Caudate nucleus (tissue), 63 donors: ENCODE measurements at places on chromosomes 3 and 15.

GRCh38 chr3:27208961-27209616 is 160.1 kb downstream of the NEK10 start:
- DNase-seq: no peak

DNA sequence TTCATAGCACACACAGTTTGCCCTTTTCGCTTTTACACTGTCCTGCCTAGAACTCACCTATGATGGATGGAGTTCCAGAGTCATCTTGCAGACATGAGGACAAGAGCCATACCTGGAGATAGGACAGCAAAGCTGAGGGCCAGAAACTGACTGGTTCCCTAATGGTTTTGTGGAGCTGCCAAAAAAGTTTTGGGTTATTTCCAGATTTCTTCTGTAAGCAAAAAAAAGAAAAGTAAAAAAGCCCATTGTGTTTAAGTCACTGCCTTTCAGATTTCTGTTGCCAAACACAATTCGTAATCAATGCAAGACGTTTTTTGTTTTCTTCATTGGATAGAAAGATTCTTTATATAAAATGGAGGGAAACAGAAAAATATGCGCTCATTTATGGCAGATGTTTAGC is 42.4 kb upstream of the KY start:
- no peak for DNase-seq

- no peak for DNase-seq
Observed at GRCh38 chr3:72820415-72820814, 27.8 kb downstream of the SHQ1 start.

DNA sequence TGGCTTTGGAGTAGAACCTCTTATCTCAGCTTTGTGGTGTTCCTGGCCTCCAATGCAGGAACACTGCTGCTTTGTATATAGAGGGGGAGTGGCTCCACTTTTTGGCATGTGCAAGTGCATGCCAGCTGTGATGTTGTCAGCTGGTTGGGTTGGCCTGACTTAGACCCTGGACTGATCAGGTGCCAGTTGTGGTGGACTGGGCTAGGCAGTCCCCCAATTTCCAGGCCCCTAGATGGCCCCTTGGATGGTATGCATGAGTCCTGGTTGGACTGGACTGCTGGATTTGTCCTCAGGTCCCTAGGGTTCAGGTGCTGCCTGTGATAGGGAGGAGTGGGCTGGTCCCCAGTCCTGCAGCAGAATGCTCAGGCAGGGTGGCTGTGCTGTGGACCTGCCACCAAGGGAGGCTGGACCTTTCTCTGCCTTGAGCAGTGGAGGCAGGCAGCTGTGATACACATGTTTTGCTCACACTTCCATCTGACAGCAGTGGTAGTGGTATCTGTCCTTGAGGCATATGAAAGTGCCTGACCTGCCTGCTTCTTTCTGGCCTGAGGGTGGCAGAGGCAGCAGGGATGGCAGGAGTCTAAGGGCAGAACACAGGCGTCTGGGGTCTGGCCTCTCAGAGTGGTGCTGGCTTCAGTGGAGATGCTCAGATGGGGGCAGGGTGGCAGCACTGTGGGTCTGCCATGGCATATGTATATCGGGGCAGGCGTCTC is 74.8 kb downstream of the STXBP5L start:
- no peak for DNase-seq

DNA sequence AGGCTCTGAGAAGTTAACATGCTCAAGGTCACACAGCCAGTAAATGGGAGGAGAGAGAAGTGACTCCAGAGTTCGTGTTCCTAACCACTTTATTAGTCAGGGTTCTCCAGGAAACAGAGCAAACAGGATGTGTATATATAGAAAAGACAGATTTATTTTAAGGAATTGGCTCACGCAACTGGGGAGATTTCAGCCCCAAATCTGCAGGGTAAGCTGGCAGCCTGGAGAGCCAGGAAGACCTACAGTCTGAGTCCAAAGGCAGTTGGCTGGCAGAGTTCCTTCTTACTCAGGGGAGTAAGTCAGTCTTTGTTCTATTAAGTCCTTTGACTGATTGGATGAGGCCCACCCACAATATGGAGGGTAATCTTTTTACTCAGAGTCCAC is 118.2 kb upstream of the PROK2 start:
- DNase-seq: no peak
